ENCODE measurements at places on chromosomes 2 and 18.

DNA sequence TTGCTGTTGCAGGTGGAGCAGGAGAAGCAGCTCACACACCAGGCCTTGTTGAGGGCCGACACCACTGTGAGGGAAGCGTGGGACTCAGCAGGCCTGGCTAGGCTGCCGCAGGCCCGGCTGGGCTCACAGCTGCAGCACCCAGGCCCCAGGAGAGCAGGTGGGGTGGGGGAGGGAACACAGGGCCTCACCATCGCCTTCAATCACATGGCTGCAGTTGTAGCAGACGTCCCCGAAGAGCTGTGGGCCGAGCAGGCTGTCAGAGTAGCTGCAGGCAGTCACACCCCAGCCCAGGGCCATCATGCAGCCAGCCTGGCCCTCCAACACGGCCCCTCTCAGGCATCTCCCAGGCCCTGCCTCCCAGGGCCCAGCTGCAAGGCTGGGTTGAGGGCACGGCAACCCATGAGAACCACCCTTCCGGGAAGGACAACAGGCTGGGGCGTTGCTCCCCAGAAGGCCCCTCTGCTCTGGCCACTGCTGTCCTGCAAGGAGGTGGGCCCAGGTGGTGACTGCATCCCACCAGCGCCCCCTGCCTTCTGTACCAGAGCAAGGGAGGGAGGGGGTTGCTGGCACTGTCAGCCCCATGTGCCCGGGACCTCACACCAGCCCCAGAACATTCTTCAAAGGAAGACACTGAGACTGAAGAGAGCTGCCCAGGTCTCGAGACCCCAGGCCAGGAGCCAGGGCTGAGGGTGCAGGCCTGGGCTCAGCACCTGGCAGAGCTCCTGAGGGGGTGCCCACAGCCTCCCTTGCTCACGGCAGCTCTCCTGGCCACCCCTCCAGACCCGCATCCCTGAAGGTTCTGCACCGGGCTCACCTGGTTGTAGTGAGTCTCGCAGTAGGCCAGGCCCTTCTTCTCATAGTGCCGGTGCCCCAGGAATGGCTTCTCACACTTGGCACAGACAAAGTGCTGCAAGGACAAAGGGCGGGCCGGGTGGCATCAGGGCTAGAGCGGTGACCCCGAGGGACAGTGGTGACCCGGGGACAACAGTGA is 5.6 kb upstream of the GPR17 start:
- DNase-seq, result no peak

- DNase-seq, result peak; percentile 97
Observed at GRCh38 chr2:48343571-48344440, 186.1 kb upstream of the STON1 start.

DNA sequence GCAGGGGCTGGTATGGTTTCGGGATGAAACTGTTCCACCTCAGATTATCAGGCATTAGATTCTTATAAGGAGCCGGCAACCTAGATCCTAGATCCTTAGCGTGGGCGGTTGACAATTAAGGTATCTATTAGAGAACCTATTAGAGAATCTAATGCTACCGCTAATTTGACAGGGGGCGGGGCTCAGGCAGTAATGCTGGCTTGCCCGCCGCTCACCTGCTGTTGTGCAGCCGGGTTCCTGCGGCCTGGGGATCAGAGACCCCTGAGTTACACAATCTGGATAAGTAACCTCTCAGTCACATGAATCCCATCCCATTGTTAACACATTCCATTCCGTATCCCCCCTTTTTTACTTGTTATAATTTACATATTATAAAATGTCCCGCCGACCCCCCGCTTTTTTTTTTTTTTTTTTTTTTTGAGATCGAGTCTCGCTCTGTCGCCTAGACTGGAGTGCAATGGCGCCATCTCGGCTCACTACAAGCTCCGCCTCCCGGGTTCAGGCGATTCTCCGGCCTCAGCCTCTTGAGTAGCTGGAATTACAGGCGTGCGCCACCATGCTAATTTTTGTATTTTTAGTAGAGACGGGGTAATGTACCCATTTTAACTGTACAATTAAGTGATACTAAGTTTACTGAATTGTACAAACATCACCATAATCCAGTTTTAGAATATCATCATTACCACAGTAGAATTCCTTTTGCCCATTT is 42.0 kb upstream of the GPD2 start:
- no peak for DNase-seq

- no peak for DNase-seq
Observed at GRCh38 chr2:138147796-138148195, 183.5 kb downstream of the HNMT start.

DNA sequence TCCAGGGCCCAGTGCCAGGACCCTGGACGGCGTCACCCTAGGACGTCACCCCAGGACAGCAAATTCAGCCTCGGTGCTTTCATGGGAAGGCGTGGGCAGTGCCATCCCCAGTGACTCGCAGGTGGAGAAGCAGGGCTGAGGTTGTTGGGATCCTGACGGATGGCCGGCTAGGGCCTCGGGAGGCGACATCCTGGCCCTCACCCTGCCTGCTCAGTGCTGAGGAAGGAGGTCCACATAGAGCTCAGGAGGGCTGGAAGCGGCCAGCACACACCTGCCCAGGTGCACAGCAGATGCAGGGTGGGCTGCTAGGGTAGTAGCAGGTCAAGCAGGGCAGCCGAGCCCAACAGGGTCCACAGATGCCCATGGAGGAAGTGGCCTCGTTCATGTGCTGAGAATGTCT is 482.0 kb upstream of the SALL3 start:
- DNase-seq, result no peak
